Hepatocyte (in vitro differentiated cells): ENCODE measurements at places on chromosomes 16 and 17. TPM values are rescaled to one million over a fixed set of nuclear protein-coding genes. Genes with fewer than 3 reads are reported as not detected.

ABCC6 gene
- 28.1 and 41.2 TPM in 2 replicates for total RNA-seq

NACA2 gene
- total RNA-seq = not detected in 2 replicates

PMFBP1 gene
- total RNA-seq = 0.44 and 1.4 TPM in 2 replicates

ASB16 gene
- 0.23 TPM in 1 of 2 replicates, not detected in the other for total RNA-seq

EVI2B gene
- total RNA-seq = not detected in 2 replicates

RAB34 gene
- total RNA-seq = 160 and 184 TPM in 2 replicates

CXCL16 gene
- total RNA-seq = 38.7 and 39.9 TPM in 2 replicates

RSKR gene
- 4.6 and 5.3 TPM in 2 replicates for total RNA-seq

NBR1 gene
- 82.4 and 82.7 TPM in 2 replicates for total RNA-seq

AHSP gene
- not detected in 2 replicates for total RNA-seq

KRT9 gene
- total RNA-seq = not detected in 2 replicates

CCL8 gene
- total RNA-seq = 0.12 TPM in 1 of 2 replicates, not detected in the other
